SJSA1 (cell line): ENCODE measurements at places on chromosomes 5 and 9.

- DNase-seq = no peak
Measured at GRCh38 chr5:177353093-177353492, 1.6 kb upstream of the LMAN2 start.

- no peak for DNase-seq
Measured at GRCh38 chr5:140946578-140946977, 19.7 kb upstream of the PCDHAC2 start.

DNA sequence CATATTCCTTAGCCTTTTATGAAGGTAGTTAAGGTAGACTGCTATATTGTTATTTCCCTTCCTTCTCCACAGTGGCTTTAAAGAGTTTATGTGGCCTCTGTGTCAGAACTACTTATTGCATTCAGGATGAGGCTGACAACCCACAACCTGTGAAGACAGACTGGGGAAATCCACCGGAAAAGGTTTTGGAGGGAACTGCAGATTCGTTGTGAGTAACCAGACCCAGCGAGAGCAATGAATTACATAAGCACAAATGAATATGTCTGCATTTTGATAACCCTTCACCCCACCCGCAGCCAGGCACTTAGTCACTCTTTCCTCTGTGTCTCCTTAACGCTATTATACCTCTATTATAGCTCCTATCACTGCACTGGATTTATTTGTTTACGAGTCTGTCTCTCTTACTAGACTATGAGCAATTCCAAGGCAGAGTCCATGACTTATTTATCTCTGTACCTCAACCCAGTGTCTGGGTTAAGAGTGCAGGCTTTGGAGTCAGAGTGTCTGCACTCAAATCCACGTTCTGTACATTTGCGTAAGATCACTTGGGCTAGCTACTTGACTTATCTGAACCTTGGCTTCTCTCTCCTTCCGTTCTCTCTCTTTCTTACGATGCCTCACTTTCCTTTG, 19.2 kb downstream of the KCTD16 start:
- peak; percentile 93 for DNase-seq

- no peak for DNase-seq
Measured at GRCh38 chr5:41649659-41650058, 139.3 kb upstream of the PLCXD3 start.

- DNase-seq = peak; percentile 64
Measured at GRCh38 chr5:128537221-128537999, 635 bp downstream of the FBN2 start.
